ENCODE measurements at places on chromosomes 16 and 17.

GRCh38 chr17:12136646-12137045, 116.0 kb downstream of the MAP2K4 start:
- DNase-seq, result peak; percentile 24

GRCh38 chr16:10558746-10559641, 21.4 kb downstream of the EMP2 start:
- DNase-seq, result peak; percentile 43

DNA sequence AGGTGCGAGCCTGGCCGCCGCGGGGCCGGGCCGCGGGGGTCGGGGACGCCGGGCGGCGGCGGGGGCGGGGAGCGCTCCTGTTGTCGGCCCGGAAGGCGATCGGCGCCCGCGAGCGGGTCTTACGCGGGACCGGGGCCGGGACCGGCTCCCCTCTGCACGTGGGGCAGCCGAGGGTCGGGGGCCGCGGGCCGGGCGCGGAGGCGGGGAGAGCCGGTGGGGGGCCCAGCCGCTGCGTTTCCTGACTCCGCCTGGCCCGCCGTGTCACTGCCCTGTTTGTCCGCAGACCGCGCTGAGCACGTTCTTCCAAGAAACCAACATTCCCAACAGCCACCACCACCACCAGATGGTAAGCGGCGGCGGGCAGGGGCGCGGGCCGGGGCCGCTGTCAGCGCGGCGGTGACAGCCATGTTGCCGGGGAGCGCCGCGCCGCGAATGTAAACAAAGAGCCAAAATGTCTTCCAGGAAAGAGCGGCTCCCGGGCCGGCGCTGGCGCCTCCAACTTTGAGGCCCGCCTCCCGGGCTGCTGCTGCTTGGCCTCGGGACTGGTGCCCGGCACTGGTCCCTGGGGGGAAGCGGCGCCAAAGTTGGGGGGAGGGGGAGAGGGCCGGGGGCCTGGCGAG, 586 bp downstream of the UBALD2 start:
- no peak for DNase-seq

GRCh38 chr17:807523-808294, 25.6 kb downstream of the MRM3 start:
- DNase-seq, result no peak

GRCh38 chr16:17416461-17417311, 54.1 kb downstream of the XYLT1 start:
- DNase-seq, result peak; percentile 48

DNA sequence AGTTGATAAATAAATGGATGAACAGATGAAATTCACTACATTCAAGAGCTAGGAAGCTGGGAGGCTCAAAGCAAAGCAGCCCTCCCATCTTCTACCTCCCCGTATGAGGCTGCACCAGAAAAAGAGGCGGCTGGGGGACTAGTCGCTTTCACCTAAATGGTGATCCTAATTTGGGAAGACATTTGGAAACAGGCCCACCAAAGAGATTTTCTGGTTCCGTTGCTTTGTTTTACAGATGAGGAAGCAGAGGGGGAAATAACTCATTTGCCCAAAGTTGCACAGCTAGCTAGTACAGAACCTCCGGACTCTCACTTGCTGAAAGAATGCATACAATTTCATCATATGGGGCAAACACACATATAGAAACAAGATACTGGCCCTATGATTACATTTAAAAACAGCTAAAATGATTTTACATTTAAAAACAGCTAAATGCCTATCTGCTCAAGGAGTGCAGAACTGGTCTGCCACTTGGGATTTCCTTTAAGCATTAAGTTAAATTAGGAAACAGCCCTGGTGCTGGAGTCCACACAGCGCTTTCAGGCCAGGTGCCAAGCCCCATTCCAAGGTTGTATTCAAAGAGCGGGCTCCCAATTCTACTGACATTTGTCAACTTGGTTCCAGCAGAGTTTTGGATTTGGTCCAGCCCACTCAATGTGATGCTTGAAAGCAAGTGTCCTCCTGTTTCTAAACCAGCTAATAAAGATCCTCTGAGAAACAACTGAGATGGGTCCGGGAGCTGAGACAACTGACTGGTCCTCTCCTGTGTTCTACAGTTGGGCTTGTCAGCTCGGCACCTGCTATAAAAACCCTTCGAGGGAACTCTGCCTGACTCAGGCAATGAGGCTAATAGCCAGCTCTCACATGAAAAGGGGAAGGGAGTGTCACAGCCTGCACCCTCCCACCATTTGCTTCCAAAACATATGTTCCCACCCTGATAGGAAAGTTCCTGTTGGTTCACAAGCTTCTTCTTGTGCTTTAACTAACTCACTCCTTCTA, 11.7 kb downstream of the ERN1 start:
- DNase-seq, result no peak

- peak; percentile 99 for DNase-seq
These were observed 11.8 kb downstream of the GRB2 start for GRCh38 chr17:75393523-75394331.

- DNase-seq, result no peak
These were observed 121.5 kb downstream of the ZFHX3 start for GRCh38 chr16:72926177-72927070.

DNA sequence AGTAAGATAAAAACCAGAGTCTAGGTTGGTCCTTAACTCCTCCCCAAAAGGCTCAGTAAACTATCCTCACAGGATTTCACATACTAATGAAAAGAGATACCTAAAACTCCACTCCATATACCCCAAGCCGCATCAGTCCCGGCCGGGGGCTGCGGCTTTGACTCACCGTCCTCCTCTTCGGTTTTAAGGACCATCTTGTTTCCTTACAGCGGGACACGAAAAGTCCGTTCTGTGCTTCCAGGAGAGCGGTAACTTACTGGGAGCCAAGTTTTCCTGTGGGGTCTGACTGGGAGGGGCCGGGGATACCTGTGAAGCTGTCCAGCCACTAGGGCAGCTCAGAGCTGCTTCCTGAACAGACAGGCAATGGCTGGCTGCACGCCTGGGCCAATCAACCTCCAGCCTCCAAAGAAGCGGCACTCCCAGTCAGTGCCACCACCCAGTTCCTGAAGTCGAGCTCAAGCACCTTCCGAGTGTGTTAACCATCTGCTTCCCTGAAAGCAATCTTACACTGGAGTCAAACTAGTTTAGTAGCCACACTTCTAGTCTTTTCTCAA, 45.5 kb downstream of the CYTH1 start:
- no peak for DNase-seq

DNA sequence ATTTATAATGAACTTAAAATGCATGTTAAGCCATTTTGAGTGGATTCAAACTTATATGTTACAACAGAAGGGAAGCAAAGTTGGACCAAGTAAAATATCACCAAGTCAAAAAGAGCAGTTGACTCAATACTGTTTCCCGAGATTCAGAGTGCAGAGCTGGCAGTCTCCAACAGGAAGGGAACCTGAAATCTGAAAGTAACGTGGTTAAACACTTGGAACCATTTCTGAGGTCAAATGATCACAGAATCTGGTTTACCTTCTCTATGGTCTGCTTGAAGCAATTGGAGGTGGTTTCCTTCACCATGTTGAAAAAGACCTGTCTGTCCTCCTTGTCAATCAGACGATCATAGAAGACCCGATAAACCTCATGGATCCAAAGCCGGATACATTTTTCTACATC, 86.5 kb downstream of the LYRM1 start:
- no peak for DNase-seq

- DNase-seq, result no peak
These were observed 278 bp downstream of the RAB11FIP3 start for GRCh38 chr16:425740-426114.

- DNase-seq, result peak; percentile 81
These were observed 7.5 kb upstream of the SNTB2 start for GRCh38 chr16:69179328-69180010.

DNA sequence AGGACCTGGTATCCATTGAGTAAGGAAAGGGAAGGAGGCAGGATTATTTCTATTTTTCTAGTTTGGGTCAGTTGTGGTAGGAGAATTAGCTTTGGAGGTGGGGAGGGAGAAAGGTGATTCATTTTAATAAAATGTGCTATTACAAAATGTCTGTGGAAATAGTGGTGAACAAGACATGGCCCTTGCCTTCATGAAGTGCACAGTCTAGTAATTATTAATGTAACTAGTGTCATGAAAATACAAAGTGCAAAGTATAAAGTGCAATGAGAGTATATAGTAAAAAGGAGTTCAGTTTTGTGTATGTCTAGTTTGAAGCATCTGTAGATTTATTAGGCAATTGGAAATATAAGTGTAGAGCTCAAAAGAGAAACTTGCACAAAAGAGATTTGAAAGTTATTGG, 11.9 kb downstream of the NFATC3 start:
- DNase-seq, result no peak

- no peak for DNase-seq
These were observed 46.0 kb upstream of the TBX2 start for GRCh38 chr17:61353615-61354014.

- no peak for DNase-seq
These were observed 144.6 kb downstream of the C16orf95 start for GRCh38 chr16:87172632-87173031.

DNA sequence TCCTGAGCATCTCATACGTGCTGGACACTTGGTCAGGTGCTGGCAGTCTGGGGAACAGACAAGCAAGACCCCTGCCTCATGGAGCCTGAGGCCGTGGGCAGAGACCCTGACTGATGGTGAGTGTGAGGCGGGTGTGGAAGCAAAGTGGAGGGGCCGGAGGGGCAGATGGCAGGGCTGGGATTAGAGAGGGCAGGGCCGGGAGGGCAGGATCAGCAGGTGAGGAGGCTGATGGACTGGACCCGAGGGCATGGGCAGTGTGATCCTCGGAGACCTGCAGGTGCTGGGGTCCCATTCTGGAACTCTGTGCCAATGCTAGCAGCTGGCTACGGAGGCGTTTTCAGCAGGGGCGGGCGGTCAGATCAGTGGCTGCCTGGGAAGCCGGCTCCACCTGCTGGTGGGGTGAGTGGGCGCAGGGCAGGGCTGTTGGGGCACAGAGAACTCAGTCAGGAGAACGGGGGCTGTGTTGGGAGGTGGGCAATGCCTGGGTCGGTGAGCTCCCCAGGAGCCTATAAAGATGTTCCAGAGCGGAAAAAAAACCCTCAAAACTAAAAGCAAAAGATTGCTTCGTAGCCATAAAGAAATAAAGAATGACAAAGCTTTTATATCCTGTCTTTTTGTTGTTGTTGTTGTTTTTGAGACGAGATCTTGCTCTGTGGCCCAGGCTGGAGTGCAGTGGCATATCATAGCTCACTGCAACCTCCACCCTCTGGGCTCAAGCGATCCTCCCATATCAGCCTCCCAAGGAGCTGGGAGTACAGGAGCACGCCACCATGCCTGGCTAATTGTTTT, 8.9 kb upstream of the C16orf74 start:
- no peak for DNase-seq

- DNase-seq, result no peak
These were observed 21.5 kb downstream of the USP22 start for GRCh38 chr17:21021208-21021803.

Data from astrocyte of the spinal cord (primary cell).